MV-4-11 (cell line): ENCODE measurements at places on chromosomes 16 and 17.

- no peak for DNase-seq
Observed at GRCh38 chr16:66225696-66226095, 140.8 kb upstream of the CDH5 start.

DNA sequence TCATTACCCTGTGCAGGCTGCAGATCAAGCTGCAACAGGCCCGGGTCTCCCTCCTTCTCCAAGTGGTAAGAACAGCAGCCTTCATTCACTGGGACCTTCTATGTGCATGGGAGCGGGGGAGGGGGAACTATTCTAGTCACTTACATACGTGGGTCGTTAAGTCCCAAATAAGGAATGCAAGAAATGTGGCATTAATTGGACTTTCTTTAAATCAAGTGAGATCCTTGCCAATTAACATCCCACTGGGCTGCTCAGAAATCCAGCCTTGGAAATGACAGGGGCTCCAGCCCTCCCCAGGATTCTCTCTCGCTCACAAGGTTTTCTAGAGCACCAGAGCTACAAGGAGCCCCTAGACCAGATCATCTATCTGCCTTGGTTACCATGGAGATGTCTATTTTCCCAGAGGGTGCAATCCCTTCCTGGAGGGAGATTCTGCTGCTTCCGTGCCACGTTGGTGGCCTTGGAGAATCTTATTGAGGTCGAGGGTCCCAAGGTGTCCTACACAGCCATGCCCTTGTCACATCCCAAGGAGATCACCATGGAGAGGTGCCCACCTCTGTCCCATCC lies 5.2 kb upstream of the EIF1 start:
- no peak for DNase-seq

- peak; percentile 69 for DNase-seq
Observed at GRCh38 chr16:14007450-14007849, 63.7 kb upstream of the MRTFB start.

DNA sequence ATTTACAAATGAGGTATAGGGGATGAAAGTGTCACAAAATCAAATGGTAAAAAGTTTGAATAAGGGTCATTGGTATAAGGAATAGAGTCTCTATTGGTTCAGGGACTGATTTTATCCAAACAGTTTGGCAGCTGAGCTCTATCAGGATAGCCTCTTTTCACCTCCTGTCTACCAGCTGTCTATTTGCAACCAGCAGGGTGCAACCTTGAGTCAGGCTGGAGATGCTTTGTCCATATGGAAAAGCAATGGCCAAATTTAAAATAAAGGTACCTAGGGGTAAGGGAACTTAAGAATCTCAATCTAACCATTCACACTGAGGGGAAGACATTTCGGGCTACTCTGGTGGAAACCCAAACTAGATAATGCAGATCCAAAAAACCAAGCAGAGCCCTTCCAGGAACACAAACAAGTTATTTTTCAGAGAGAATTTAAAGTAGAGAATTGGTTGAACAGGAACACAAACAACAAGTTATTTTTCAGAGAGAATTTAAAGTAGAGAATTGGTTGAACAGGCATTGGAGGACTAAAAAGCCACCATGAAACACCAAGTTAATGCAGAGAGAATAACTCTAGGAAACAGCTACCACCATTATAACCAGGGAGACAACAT lies 12.6 kb upstream of the CA10 start:
- no peak for DNase-seq

DNA sequence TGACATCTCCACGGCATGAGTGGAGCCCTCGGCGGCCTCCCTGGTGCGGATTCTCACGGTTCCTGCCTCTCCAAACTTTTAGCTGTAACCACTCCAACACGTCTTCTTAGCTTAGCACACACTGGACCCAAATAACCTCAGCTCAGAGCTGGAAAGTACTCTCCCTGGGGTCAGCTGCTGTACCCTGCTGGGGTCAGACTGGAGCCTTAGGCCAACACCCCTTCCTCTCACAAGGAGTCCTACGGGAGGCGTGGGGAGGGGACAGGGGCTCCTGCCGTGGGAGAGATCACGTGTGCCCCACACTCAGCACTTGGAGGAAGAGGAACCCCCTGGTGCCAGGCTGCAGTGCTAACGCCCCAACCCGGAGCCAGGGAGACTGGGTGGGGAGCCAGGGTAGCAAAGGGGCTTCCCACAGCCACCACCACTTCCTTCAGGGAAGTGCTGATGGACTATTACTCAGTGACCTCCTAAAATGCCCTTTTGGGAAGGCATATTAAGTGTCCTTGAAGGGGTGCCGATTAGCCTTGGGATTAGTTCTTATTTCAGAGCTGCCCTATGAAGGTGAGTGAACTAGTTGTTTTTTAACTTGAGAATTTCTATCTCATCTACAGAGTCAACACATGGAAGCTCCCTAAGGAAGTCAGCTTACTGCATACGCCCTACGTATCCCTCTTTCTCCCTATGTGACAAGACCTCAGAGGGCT lies 124.0 kb downstream of the HIC1 start:
- no peak for DNase-seq
